NCI-H774 (cell line): ENCODE measurements at places on chromosomes 5 and 9.

- no peak for DNase-seq
Measured at GRCh38 chr9:18338042-18338441, 135.9 kb upstream of the ADAMTSL1 start.

DNA sequence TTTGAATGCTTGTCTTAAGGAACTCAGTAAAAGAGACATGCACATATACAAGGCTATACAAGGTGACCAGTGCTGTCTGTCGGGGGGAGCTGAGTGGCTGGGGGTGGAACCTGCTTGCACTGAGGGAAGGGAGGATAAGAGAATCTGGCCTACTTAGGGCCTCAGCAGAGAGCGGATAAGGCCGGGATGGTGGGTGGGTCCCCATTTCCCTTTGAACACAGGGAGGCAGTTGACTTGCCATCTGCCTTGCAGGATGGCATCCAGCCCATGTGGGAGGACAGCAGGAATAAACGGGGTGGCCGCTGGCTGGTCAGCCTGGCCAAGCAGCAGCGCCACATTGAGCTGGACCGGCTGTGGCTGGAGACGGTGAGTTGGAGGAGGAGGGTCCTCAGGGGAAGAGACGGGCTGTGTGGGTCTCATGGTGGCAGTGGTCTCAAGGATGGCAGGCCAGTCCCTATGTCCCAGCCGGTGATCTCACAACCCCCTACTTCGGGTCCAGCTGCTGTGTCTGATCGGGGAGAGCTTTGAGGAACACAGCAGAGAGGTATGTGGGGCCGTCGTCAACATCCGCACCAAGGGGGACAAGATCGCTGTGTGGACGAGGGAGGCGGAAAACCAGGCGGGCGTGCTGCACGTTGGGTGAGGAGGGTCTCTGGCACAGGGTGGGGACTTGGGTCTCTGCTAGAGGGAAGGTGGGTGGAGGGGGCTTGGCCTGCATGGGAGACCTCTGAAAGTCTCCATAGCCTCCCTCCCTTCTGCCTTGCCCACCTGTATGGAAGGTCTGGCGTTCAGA lies 2.2 kb upstream of the TSPAN17 start:
- DNase-seq = no peak

GRCh38 chr5:54259090-54259489 lies 51.3 kb downstream of the ARL15 start:
- no peak for DNase-seq

- no peak for DNase-seq
Measured at GRCh38 chr9:119429302-119429701, 60.1 kb upstream of the BRINP1 start.

DNA sequence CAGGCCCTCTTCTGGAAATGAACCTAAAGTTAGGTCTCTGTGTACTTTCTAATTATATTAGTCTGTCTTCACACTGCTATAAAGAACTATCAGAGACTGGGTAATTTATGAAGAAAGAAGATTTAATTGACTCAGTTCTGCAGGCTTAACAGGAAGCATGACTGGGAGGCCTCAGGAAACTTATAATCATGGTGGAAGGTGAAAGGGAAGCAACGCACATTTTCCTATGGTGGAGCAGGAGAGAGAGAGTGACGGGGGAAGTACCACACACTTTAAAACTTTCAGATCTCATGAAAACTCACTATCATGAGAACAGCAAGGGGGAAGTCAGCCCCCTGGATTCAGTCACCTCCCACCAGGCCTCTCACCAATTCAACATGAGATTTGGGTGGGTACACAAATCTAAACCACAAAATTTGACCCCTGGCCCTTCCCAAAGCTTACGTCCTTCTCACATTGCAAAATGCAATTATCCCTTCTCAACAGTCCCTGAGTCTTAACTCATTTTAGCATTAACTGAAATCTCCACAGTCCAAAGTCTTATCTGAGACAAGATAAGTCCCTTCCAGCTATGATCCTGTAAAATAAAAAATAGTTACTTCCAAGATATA lies 40.7 kb downstream of the TRIP13 start:
- no peak for DNase-seq

DNA sequence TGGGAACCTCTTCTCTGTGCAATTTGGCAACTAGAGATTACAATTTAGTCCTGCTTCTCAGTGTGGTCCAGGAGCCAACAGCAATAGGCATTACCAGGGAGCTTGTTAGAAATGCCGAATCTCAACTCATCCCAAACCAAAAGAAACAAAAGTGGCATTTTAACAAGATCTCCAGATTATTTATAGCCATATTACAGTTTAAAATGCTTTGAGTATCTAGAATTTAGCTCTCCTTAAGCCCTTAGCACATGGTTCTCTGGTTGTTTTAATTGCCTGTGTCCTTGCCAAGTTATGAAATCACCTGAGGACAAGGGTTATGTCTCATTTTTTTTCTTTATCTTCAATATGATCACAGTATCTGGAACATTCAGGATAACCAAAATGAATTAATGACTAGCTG lies 51.6 kb upstream of the TAS2R1 start:
- DNase-seq = no peak

- DNase-seq = no peak
Measured at GRCh38 chr5:116507941-116508655, 66.5 kb downstream of the SEMA6A start.

GRCh38 chr5:39270225-39270848 lies 51.0 kb upstream of the FYB1 start:
- DNase-seq = no peak

DNA sequence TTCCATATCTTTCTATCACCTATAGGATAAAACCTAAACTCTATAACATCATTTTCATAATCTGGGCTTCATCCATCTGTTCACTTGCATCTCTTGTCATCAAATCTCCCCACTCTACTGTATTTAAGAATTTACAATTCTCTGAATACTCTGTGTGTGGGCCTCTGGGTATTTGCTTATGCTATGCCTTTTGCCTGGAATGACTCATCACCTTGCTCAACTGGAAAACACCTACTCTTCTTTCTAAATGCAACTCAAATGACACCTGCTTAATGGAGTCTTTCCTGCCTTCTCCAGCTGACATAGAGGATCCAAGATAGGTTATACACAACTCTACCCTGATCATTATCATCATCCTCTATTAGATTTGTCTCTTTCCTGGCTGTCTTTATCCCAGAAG lies 421.7 kb downstream of the SPATA31D1 start:
- DNase-seq = no peak

DNA sequence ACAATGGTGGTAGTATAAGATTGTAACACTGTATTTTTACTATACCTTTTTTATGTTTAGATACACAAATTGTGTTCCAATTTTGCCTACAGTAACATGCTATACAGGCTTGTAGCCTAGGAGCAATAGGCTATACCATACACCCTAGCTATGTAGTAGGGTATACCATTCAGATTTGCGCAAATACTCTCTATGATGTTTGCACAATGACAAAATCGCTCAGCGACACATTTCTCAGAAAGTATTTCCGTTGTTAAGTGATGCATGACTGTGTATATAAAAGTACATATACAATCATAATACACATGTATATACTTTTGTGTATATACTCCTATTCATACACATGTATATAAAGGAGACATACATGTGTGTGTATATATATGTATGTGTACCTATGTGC lies 34.8 kb downstream of the ENC1 start:
- DNase-seq = no peak

GRCh38 chr9:4684820-4685219 lies 5.5 kb downstream of the CDC37L1 start:
- DNase-seq = no peak
